Activated CD8-positive, alpha-beta T cell treated with anti-CD3 and anti-CD28 coated beads, Interleukin-2, amount 10 ng/mL, durations not matched to agents 7 days and 5 days (primary cell): ENCODE measurements at places on chromosomes 1 and 21. TPM values are rescaled to one million over a fixed set of nuclear protein-coding genes. Genes with fewer than 3 reads are reported as not detected.

The UBL4B gene
- total RNA-seq = not detected

The NIBAN1 gene
- total RNA-seq = 28.6 TPM

The HPCAL4 gene
- total RNA-seq = 0.55 TPM

The NES gene
- not detected for total RNA-seq

The LEMD1 gene
- total RNA-seq = 0.78 TPM

The RIPK4 gene
- not detected for total RNA-seq

The PRAMEF11 gene
- not detected for total RNA-seq

The CAMK1G gene
- total RNA-seq = not detected

The TMEM269 gene
- 0.40 TPM for total RNA-seq

The PLEKHA6 gene
- total RNA-seq = 0.26 TPM

The RSPO1 gene
- not detected for total RNA-seq

The L1TD1 gene
- total RNA-seq = not detected

The MAP3K6 gene
- 7.8 TPM for total RNA-seq

The FAM163A gene
- total RNA-seq = not detected

The DNAI4 gene
- total RNA-seq = 1.4 TPM

The ORC1 gene
- 38.3 TPM for total RNA-seq

The POLR3GL gene
- total RNA-seq = 25.0 TPM

The KIF21B gene
- 158 TPM for total RNA-seq

The RXRG gene
- total RNA-seq = not detected

The SPRR2A gene
- not detected for total RNA-seq

The VWA5B1 gene
- total RNA-seq = not detected
